NCI-H524 (cell line): ENCODE measurements at places on chromosomes 5 and 9.

DNA sequence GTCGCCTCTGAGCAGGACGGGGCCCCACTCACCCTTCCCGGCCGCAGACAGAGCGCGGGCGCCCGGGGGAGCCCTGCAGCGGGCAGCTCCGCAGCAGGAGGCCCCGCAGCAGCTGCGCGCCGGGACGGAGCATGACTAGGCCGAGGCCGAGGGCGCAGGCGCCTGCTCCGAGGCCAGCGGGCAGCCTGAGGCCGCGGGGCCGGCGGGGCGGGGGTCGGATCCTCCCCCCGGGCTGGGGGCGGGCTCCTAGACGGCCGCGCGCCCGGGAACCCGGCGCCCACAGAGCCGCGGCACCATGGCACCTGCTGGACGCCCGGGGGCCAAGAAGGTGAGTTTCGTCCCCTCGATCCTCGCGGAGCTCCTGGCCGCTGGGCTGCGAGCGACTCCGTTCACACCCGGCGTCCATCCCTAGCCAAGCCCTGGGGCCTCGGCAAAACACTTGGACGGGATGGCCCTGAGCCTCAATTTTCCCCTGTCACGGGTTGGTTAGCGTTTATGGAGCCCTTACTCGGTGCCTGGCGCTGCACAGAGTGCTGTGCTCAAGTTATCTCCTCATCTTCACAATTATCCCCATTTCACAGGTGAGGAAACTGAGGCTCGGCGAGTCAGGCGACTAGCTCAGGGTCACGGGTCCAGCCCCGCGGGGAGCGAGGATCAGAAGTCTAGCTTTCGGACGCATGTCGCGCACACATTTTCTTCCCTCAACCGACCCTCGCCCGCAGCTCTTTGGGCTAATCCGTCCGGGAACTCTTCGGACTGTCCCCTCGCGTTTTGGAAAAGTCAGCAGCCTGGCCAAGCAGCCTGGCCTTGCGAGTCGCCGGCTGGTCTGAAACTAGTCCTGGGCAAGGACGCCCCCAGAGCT, at the start of the genes BHMT2 and DMGDH:
Gene BHMT2 (plus strand): TSS at position 280 of the 862 bp plus-strand sequence. CDS start 16 bp downstream, at position 296.
Gene DMGDH (minus strand): TSS at position 187 of the 862 bp plus-strand sequence. CDS start 54 bp downstream, at position 133.
- DNase-seq: no peak

DNA sequence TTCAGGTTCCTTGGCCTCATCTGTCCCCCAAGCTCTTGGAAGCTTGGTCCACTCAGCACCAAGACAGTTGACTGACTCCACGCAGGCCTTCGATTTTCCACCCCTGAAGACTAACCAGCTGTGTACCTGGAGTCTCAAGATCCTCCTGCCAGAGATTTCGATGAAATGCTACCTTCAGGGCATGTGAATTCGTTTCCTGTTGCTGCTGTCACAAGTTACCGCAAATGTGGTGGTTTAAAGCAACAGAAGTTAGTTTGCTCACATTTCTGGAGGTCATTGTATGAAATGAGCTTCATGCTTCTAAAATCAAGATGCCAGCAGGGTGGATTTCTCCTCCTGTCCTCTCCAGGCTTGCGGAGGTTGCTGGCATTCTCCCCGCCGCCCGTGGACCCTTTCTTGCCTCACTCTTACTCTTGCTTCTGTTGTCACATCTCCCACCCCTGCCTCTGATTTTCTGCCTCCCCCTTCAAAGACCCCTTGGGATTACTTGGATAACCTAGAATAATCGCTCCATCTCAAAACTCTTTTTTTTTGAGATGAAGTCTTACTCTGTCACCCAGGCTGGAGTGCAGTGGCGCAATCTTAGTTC, 27.6 kb upstream of the RETREG1 start:
- no peak for DNase-seq

GRCh38 chr5:83750749-83751148, 30.1 kb upstream of the HAPLN1 start:
- DNase-seq: no peak

GRCh38 chr5:112923148-112923917, 1.3 kb upstream of the REEP5 start:
- no peak for DNase-seq

DNA sequence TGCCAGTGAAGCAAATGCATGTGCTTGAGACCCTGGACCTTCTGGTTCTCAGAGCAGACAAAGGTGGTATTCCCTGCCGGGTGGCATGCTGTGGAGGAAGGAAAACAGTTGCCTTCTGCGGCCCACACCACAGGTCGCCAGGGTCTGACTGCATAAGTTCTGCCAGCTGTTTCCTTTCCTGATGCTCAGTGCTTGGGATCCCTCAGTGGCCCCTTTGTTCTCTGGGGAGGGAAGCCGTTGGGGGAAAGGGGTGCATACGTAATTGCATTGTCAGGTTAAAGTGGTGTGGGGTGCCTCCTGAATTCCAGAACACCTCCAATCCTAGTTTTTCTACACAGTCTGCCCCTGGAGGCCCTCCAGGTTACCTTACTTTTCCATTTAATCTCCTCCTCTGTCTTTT, 43.1 kb upstream of the SLC2A8 start:
- DNase-seq: no peak

DNA sequence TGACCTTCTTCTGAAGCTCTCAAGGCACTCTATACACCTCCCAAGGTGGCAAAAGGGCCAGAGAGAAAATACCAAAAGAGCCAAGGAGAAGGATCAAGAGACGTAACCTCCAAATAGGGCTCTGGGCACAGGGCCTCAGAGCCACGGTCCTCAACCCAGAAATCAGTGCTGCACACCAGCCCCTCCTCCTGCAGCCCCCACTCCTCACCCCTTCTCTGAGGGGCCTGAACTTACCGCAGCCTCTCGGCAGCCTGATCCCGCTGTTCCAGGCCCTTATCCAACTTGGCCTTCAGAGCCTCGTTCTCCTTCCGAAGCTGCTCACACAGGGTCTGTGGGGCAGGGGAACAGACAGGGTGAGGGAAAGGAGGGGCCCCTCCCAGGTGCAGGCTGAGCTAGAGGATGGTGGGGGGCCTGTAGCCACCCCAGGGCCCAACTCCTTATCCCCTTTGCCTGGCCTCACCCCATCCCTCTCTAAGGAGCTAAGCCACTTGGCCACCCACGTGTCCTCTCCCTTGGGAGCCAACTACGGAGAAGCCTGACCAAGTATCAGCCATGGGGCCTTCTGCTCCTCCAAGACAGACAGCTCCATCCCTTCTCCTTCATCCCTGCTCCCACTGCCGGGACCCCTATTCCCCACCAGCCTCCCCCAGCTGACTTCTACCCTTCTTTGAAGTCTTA, 28.8 kb downstream of the TNIP1 start:
- no peak for DNase-seq

DNA sequence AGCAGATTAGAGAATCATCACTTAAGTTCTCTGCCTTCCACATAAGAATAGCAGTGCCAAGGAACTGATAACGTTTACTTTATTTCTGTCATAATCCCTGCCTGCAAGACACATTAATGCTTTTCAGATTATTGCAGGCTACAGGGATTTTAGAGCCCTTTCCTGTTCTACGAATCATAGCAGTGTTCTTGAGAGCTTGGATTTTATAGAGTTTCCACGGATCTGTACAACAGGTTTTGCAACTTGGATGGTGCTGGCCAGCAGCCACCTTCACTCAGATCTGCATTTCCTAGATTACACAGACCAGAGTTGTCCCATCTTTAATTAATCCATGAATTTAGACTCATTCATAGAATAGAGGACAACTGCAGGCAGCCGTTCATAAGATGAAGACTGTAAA, 38.1 kb downstream of the SLC12A2 start:
- no peak for DNase-seq

- DNase-seq: no peak
Measured at GRCh38 chr9:127796852-127797370, 5.8 kb upstream of the FPGS start.

- no peak for DNase-seq
Measured at GRCh38 chr5:118354797-118355196, 633.5 kb downstream of the DTWD2 start.

- DNase-seq: no peak
Measured at GRCh38 chr9:132750668-132751067, 80.4 kb downstream of the GTF3C4 start.

GRCh38 chr5:166251786-166252185, 2039.7 kb upstream of the WWC1 start:
- DNase-seq: no peak

DNA sequence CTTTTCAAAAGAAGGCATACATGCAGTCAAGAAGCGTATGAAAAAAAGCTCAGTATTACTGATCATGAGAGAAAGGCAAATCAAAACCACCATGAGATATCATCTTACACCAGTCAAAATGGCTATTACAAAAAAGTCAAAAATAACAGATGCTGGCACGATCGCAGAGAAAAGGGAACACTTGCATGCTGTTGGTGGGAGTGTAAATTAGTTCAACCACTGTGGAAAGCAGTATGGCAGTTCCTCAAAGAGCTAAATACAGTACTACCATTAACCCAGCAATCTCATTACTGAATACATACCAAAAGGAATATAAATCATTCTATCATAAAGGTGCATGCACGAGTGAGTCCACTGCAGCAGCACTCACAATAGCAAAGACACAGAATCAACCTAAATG, 24.5 kb downstream of the RETREG1 start:
- no peak for DNase-seq

GRCh38 chr5:94709277-94709676, 90.8 kb downstream of the SLF1 start:
- DNase-seq: no peak

DNA sequence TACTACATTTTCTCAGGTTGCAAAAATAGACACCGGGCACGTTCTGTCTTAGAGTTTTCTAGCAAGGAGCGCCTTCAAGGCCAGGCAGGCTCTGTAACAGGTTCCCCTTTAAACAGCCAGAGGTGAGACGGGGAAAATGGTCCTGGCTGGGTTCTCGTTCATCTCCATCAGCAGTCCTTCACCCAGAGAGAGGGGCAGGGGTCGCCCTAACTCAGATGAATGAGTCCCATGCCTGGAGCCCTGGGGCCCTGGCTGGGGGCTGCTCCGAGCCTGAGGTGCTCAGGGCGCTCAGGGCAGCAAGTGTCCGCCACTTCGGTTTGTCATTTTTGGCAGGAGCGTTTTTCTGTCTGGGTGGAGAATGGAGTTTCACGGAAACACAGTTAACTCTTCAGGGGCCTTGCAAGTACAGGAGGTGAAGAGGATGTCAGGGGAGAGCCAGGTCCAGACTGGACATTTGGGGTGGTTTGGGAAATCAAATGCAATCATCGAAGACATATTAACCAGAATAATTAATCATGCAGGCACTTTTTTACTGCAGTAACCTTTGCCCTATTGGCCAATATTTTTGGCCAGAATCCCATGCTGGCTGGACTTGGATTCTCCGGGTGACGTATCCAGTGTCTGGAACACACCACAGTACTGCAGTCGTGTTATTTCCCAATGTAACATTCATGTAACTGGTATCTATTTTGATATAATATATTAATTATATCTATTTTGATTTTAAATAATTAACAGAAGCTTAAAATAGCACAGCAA, 2.9 kb downstream of the NTNG2 start:
- DNase-seq: no peak

GRCh38 chr5:56852228-56853000, 37.1 kb downstream of the MAP3K1 start:
- DNase-seq: no peak

- no peak for DNase-seq
Measured at GRCh38 chr9:90998573-90998972, 197.0 kb downstream of the SYK start.

DNA sequence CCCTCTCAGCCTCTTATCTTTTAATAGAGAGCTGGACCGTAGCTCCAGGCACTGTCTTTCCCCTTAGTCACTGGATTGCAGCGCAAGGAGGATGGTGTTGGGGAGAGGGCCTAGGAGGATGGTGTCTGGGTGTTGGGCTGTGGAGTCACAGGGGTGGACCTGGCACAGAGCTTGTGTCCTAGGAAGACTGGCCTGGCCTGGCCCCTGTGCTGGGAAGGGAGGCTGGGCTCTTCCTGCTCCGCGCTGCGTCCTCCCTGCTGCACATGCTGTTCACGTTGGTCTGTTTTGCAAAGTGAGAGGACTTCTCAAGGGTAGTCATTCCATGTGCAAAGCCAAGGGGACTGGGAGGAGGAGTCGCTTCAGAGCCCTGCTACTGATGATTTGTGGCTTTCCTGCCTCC, 123.9 kb downstream of the EHMT1 start:
- DNase-seq: no peak

DNA sequence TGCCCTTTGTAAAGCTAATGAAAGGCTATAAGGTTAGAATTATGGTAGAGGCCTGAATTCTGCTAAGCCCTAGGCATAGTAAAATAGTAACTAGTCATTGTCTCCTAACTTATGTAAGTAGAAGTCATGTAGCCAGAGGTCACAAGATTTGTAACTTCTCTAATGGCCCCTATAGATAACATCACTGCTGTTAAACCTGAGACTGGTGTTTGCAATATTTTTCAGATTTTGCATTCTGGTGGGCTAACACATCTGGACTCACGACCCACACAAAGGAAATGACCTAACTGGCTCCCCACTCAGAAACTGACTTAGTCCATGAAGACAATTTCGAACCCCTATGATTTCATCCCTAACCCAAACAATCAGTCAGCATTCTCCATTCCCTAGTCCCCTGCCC, 37.2 kb upstream of the TTC39B start:
- no peak for DNase-seq

- no peak for DNase-seq
Measured at GRCh38 chr5:2697446-2698200, 53.9 kb downstream of the IRX2 start.

GRCh38 chr9:78351816-78352215, 54.9 kb downstream of the PSAT1 start:
- no peak for DNase-seq

GRCh38 chr5:88644676-88645075, 238.3 kb downstream of the MEF2C start:
- DNase-seq: no peak

DNA sequence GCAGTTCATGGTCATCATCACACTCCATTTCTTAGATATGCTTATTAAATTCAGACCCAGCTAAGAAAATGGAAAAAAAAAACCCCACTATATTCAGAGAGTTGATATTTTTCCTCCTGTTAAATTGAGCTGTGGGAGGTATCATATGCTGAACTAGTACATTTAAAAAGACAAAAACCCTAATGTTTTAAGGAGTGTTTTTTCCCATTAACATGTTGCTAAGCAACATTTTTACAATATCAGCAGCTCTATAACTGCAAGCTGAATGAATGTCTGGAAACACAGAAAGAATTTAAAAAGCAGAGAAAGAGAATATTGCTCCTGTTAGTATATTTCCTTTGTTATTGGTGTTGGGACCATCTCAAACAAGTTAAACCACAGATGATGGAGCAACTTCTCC, 265.8 kb upstream of the GRIA1 start:
- DNase-seq: no peak

DNA sequence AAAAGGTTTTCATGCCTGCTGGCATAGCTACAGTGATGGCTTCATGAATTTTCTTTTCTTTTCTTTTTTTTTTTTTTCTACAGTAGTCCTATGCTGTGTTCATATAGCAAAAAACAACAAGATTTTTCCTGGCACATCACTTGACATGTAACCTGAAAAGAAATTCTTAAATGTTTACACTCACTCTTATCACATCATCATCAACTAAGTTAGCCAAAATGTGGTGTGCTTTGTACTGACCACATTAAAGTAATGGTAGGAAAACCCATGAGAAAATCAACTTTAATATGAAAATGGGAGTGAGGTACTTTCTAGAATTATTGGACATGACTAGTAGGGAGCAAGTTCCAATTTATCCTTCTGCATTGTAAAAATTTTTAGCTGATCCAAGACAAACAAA, 146.7 kb downstream of the SSBP2 start:
- no peak for DNase-seq
